Stimulated activated CD4-positive, alpha-beta T cell treated with anti-CD3 and anti-CD28 coated beads, TNF-alpha, amount 100 ng/mL, for 1 hour (primary cell): ENCODE measurements at places on chromosomes 4 and X.
A peak's percentile ranks its signal among the peaks of the same experiment; 100 is the strongest.

GRCh38 chrX:25011589-25012432, 4.0 kb downstream of the ARX start:
- DNase-seq = no peak

GRCh38 chrX:110280954-110281353, 36.9 kb downstream of the AMMECR1 start:
- DNase-seq = no peak

DNA sequence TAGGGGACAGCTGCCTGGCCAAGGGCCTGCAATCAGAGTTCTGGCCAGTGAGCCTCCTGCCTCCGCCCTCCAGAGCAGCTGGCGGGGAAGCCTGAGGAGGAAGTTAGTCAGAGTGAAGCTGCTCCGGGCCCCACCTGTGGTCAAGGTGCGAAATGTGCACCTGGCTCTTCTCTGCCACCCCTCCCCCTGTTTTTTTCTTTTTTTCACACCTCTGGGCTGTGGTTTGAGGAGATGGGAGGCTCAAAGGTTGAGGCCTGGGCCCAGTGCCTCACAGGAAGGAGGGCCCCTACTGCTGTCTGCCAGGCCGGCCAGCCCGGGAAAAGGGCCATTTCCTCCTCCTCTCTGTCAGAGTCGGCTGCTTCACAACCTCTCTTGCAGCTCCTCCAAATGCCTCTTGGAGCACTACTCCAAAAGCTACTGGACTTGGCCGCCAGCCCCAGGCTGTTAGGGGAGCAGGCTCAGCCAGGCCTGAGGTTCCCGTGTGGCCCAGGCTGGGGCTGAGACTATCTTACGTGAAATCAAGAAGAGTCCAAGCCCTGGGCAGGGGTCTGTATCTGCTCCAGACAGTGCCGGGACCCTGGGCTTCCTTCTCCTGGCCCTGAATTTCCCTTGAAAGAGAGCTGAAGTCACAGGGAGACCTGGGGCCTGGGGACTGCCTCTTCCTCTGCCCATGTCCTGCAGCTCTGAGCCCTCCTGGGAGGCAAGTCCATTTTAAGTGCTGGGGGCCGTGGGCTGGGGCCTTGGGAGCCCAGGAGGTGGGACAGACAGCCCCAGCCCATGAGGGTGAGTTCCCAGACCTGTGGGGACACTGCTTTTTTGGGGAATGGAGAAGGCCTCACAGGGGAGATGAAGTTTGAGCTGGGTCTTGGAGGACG, 4.5 kb upstream of the CXCR3 start:
- DNase-seq = peak; percentile 35

DNA sequence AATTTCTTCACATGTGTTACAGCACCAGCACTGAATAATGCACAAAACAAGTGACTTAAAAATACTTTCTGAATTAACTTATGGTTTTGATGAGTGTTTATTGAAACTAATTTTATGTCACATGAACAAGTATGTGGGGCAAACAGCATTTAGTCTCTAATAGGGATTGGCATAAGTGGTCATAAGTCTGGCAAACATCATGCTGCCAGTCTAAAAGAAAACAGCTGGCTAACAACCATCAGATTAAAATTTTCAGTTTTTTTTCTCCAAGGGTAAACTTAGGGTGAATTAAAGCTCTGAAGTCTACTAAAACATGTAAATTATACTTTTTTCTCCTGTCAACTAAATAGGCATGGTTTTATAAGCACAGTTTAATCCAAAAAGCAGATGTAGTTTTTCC, 1014.2 kb downstream of the FAT4 start:
- no peak for DNase-seq

GRCh38 chrX:22987452-22987851, 12.3 kb upstream of the DDX53 start:
- DNase-seq = no peak

DNA sequence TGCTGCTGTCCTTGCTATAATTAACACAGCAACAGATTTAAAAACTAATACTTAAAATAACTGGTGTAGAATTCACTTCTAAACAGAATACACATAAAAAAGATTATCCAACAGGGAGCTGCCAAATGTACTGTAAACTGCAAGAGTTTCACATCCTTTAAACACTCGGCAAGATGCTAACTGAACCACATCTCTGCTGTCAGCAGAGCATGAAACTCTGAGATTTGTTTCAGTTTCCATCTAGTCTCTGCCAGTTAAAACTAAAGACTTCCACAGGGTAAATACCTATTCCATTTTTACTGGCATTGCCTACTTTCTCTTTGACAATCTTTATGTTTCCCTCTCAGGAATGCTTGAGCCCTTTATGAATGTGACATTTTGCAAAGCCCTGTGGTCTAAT, 127.7 kb downstream of the SLC7A11 start:
- no peak for DNase-seq

GRCh38 chr4:65918212-65918611, 247.9 kb upstream of the EPHA5 start:
- DNase-seq = no peak

GRCh38 chrX:2351321-2351720, 149.5 kb downstream of the DHRSX start:
- no peak for DNase-seq

DNA sequence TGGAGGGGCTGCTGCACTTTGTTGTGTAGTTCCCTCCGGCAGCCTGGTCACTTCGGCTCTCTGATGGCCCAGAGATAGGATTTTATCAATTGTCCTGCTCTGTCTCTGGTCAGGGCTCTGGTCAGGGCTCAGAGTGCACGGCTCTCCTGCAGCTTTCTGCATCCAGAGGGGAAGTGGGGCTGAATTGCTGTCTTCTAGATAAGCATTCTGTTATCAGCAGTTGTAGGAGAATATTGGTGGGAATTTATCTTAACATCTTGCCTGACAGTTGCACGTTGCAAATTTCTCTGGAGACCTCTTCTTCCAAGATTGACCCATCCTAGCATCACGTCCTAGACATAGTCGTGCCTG, 62.8 kb downstream of the FAM193A start:
- no peak for DNase-seq

DNA sequence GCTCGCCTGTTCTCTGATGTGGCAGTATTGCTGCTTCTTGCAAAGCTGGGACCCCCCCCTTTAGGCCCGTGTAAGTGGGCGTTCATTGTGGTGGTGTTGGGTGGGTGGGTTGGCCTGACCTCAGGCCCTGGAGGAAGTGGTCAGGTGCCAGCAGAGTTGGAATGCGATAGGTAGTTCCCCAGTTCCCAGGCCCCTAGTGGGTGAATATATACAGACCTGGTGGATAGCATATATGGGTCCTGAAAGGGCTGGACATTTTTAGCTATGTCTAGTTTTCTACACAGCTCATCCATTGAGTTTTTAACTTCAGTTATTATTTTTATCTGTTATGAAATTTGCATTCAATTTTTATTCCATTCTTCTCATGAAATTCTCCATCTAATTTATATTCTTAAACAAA, 35.8 kb upstream of the UCP1 start:
- DNase-seq = no peak

DNA sequence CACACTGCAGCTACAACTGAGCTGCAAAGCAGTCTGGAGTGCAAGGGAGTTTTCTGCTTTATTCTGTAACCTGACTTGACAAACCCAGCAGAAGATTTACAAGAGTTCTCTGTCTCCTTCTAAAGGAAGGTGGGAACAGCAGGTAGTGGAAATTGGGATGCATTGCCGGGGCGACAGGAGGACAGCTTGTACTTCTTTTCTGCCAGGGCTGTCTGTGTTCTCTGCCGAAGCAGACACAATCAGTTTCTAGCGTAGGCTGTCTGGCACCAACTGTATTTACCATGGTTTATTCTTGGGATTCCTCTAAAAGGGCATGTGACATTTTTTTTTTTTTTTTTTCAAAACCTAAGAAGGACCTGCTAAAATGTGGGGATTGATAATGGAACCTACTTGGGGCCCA, 190.8 kb upstream of the GK2 start:
- no peak for DNase-seq

- no peak for DNase-seq
Measured at GRCh38 chr4:2354118-2354517, 64.3 kb downstream of the ZFYVE28 start.

DNA sequence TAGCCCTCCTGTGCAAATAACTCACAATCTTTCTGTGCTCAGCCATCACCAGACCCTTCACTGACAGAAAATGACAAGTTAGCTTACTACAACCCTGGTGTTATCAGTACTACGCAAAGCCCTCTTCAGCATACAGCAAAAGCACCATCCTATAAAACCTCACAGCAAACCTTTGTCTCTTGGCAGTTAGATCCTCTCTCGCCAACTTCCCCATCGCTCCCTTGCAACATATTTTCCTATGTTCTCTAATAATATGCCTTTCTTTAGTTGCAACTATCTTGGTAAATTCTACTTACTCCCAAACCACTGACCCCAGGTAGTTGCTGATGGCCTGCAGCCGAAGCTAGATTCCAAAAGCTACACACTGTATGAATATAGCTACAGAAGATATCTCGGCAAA, 856.9 kb upstream of the FRG1 start:
- no peak for DNase-seq

GRCh38 chrX:133307637-133308498, 89.7 kb upstream of the TFDP3 start:
- DNase-seq = no peak

DNA sequence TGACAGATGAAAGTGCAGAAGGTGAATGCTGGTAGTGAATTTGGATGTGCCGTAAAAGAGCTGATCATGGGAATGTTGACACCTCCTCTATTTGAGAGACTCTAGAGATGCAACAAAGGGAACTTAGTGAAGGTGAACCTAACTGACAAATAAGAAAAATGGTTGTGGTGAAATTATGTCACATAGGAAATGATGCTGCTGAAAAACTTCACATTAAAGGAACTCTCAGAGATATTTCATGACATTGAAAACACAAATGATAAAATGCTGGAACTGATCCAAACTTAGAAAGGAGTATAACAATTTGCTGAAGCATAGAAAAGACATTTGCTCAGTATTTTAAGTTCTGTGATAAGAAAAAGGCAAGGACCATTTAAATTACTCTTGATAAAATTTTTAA, 31.9 kb downstream of the MGAT4D start:
- DNase-seq = no peak

GRCh38 chr4:152193059-152193458, 342.8 kb downstream of the FBXW7 start:
- DNase-seq = no peak

- DNase-seq = no peak
Measured at GRCh38 chr4:114019969-114020358, 40.5 kb upstream of the ARSJ start.

- DNase-seq = no peak
Measured at GRCh38 chrX:6257025-6257424, 28.4 kb upstream of the NLGN4X start.

GRCh38 chr4:123556526-123556925, 159.9 kb downstream of the SPRY1 start:
- no peak for DNase-seq

GRCh38 chrX:23503835-23504539, 163.3 kb upstream of the PRDX4 start:
- DNase-seq = no peak

- DNase-seq = no peak
Measured at GRCh38 chr4:15348236-15348635, 79.6 kb upstream of the C1QTNF7 start.

- DNase-seq = no peak
Measured at GRCh38 chr4:188005561-188005960, 10.0 kb downstream of the ZFP42 start.

DNA sequence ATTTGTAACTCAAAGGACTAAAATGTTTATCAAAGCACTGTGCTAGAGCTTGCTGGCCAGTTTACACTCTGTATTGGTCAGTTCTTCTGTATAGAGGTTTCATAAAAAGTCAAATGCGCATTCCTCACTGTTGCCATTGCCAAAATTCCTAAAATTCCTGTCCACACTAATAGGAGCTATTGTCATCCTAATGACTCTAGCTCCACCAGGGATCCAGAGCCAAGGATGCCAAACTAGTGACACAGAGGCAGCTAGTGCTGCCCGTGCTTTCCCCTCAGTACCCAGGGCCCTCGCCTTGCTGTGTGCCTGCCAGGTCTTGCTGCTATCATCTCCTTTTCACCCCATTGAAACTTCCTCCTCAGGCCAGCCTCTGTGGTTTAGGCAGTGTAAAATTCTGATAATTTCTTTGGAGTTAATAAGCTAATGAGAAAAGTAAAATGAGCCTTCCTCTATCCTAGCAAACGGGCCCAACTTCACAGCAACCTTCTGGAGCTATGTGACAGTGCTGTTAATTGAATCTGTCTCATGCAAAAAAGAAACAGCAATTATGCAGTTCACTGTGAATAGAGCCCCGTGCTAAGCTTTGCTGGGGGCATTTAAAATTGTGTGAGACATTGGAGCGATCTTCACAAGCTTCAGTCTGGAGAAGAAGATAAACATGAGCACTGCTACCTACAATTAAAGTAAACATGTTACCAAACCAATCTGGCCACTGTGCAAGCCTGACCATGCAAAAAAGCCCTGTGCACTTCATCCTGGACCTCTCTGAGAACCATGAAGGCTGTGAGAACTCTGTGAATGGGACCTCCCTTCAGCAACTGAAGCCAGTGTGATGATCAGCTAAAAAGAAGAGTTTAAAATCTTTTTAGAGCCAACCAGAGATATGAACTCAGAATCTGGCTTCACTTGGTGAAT, 43.1 kb upstream of the FGF2 start:
- no peak for DNase-seq

DNA sequence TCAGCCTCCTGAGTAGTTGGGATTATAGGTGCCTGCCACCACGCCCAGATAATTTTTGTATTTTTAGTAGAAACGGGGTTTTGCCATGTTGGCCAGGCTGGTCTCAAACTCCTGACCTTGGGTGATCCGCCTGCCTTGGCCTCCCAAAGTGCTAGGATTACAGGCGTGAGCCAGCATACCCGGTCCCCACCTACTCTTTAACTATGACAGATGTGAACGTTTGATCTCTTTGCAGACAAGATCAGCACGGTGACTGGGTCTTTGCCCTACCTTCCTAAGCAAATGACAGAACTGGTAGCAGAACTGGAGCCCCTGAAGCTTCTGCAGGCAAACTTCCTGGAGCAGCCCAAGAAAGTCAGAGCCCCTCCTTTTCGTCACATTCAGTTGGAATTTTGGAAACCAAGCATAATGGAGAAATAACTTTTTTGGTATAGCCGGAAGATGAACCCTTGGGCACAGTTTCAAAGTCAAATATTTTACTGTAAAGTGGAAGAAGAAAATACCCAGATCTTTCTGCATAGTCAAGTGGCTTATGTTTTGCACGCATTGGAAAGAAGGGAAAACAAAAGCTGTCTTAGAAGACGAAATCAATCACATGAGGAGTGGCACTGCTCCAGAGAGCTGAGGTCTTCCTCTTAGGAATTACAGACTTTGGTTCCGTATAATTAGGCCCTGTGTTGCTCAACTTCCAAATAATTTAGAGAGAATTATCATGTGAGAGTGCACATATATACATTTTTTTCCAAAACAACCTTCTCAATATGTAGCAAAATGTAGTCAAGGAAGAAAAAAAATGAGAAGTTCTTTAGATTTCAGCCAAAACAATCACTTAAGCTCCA, 90.6 kb downstream of the SORBS2 start:
- DNase-seq = no peak
